T-helper 17 cell (primary cell): ENCODE measurements at places on chromosomes 4 and X.

DNA sequence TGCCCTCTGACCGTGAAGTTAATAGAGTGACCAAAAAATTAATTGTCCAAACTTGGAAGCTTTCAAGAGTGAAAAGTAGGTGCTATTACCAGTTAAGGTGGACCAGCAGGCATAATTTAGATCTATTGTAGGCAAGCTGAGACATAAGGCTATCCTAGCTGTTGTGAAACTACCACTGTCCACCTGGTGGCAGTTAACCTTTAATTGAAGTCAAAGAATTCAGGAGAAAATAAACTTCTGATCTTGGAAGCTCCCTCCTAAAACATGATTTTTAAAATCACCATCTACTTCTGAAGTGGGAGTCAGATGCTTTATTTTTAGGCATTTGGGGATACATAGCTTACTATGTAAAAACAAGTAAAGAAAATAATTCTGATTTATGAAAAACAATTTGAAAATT is 636.3 kb upstream of the HTR2C start:
- H3K4me3 ChIP-seq, result no peak overlapping the region
- no peak for DNase-seq
- no peaks in the 10 kb centered on the region for H3K27me3 ChIP-seq
- no peak overlapping the region for H3K27ac ChIP-seq
- no peaks in the 10 kb centered on the region for H3K36me3 ChIP-seq

DNA sequence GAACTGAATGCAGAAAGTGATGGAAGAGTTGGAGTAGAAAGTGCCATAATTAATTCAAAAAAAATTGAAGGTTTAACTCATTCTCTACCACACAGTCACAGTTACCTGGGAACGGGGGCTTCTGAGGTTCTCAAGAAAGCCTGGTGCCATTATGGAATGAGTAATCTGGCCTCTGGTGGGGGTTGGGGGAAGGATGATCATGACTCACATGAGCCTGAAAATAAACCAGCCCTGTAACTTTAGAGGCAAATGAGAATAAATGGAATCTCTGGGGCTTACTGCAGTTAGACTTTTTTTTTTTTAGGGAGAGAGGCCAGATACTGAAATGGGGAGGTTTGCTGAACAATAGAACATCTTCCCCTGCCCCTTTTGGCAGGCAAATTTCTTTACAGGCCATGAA is 55.3 kb downstream of the SOD3 start:
- H3K4me1 ChIP-seq, result no peaks in the 10 kb centered on the region
- no peak for DNase-seq
- no peaks in the 10 kb centered on the region for H3K27me3 ChIP-seq
- no peak overlapping the region for H3K4me3 ChIP-seq
- H3K27ac ChIP-seq, result no peak overlapping the region
- H3K36me3 ChIP-seq, result no peaks in the 10 kb centered on the region

GRCh38 chr4:176744091-176744490 is 48.6 kb downstream of the VEGFC start:
- no peaks in the 10 kb centered on the region for H3K27me3 ChIP-seq
- no peak overlapping the region for H3K27ac ChIP-seq
- DNase-seq, result no peak
- H3K36me3 ChIP-seq, result no peaks in the 10 kb centered on the region
- no peaks in the 10 kb centered on the region for H3K4me1 ChIP-seq

DNA sequence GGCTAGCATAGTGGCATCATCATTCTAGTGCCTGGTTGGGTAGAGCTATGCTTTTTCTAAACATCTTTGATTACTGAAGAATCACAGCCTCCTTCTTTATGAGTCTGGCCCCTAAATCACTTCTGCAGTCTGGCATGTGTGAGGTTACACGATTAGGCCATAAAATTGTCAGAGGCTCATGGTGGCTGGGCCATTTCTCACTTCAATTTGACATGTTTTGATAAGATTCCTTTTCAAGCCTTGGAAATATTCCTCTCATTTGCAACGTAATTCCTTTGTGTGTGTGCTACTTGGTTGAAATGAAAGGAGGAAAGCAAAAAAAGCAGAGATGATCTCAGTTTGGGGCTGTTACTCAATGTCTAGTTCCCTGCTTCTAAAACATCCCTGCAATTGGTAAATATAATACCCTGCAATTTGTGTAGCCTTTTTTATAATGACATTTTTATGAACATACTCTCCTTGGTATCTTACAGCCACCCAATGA is 6.2 kb downstream of the CCKAR start:
- no peak overlapping the region for H3K27ac ChIP-seq
- no peak for DNase-seq
- peaks cover 2% of the 10 kb centered on the region for H3K36me3 ChIP-seq
- no peaks in the 10 kb centered on the region for H3K4me1 ChIP-seq
- H3K4me3 ChIP-seq, result no peak overlapping the region

DNA sequence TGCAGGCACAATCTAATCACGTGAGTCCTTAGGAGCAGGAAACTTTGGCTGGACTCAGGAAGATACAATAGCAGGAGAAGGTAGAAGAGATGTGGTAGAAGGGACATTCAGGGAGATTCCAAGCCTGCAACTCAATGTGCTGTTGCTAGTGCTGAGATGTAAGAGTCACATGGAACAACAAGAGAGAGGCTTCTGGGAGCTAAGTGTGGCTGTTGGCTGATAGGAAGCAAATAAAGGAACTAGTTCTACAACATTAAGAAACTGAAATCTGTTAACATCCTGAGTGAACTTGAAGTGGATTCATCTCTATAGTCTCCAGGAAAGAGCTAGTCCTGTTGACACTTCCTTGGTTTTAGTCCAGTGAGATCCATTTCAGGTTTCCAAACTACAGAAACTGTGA is 1207.4 kb downstream of the ADGRL3 start:
- no peaks in the 10 kb centered on the region for H3K36me3 ChIP-seq
- no peaks in the 10 kb centered on the region for H3K4me1 ChIP-seq
- no peak for DNase-seq
- H3K4me3 ChIP-seq, result no peak overlapping the region
- no peaks in the 10 kb centered on the region for H3K27me3 ChIP-seq

DNA sequence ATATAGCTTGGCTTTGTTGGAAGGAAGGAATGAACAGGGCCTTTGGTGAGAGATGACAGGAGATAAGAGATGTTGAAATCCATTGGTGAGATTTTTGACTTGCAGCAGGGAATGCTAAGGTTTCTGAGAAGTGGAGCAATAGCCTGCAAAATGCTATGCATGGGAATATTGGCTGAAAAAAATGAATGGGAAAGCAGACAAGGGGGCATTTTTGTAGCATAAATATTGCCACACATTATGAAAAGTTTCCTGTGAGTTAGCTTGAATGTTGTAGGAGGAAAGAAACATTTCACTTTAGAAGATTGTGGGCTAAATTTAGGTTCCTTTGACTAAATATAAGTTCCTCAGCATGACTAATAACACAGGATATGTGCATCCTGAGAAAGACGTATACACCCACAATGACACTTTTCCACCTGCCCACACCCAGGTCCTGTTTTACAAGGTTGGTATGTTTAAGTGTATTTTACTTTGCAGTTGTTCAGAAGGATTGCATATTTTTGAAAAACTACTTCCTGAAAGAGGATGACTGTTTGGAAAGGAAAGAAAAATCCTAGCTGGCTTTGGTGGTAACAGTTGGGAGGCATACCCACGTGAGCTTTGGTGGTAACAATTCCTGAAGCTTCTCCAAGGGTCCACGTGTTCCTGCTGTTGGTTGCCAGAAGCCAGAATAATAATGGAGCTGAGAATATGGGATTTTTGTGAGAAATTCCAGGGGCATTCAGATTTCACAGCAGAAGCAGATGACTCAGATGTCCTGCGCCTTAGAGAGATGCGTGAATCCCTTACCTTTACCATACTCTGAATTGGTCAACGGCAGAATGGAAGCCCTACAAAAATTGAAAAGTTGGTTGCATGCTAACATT is 28.5 kb downstream of the PHEX start:
- H3K27ac ChIP-seq, result no peak overlapping the region
- H3K27me3 ChIP-seq, result no peaks in the 10 kb centered on the region
- H3K36me3 ChIP-seq, result no peaks in the 10 kb centered on the region
- no peak for DNase-seq

GRCh38 chrX:56833626-56834025 is 104.6 kb downstream of the NBDY start:
- H3K4me3 ChIP-seq, result no peak overlapping the region
- H3K27me3 ChIP-seq, result no peaks in the 10 kb centered on the region
- H3K4me1 ChIP-seq, result no peaks in the 10 kb centered on the region
- peaks cover 2% of the 10 kb centered on the region for H3K36me3 ChIP-seq

DNA sequence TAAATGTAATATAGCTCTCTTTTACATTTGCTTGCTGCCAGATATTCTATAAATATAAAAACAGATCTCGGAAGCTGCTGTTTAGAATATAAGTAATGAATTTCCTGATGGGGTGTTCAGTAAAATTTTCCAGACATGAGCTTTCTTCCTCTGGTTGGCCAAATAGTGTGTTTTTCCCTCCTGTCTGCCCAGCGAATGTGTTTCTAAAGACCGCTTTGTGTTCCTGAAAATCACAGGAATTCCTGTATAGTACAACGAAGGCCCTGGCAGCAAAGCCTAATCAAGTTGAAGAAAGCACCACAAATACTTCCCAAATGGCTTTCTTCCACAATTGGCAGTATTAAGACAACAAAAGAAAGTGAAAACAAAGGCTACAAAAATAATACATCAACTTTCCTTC is 494.1 kb downstream of the INPP4B start:
- H3K27me3 ChIP-seq, result no peaks in the 10 kb centered on the region
- H3K36me3 ChIP-seq, result no peaks in the 10 kb centered on the region
- peak overlapping the region; percentile 49 for H3K4me3 ChIP-seq
- H3K27ac ChIP-seq, result peak overlapping the region; percentile 96

- no peaks in the 10 kb centered on the region for H3K27me3 ChIP-seq
- peaks cover 19% of the 10 kb centered on the region for H3K4me1 ChIP-seq
- no peaks in the 10 kb centered on the region for H3K36me3 ChIP-seq
- H3K4me3 ChIP-seq, result no peak overlapping the region
- H3K27ac ChIP-seq, result no peak overlapping the region
These were observed 9.5 kb downstream of the XPNPEP2 start for GRCh38 chrX:129748305-129748704.

DNA sequence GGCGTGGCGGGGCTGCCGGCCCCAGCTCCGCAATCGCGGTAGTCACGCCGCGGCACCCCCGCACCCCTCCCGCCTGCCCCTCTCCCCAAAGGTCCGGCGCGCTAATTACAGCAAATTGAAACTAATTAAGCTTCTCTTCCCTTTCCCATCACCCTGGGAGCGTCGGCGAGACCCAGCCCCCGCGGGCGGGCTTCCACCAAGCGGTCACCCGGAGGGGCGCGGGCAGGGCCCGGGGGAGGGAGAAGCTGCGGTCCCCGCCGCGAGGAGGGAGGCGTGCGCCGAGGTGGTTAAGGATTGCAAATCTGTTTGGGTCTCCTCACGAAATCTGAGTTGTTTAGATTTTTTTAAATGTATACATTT is 13.1 kb downstream of the ARX start:
- peaks cover 24% of the 10 kb centered on the region for H3K27me3 ChIP-seq
- DNase-seq, result no peak
- H3K4me1 ChIP-seq, result peaks cover 15% of the 10 kb centered on the region
- H3K27ac ChIP-seq, result no peak overlapping the region
- peak overlapping the region; percentile 51 for H3K4me3 ChIP-seq
- H3K36me3 ChIP-seq, result peaks cover 2% of the 10 kb centered on the region

GRCh38 chrX:1264556-1264955 is 4.1 kb upstream of the CSF2RA start:
- no peak overlapping the region for H3K27ac ChIP-seq
- H3K36me3 ChIP-seq, result no peaks in the 10 kb centered on the region
- no peak for DNase-seq
- H3K4me1 ChIP-seq, result peaks cover 7% of the 10 kb centered on the region
- no peak overlapping the region for H3K4me3 ChIP-seq
- no peaks in the 10 kb centered on the region for H3K27me3 ChIP-seq

DNA sequence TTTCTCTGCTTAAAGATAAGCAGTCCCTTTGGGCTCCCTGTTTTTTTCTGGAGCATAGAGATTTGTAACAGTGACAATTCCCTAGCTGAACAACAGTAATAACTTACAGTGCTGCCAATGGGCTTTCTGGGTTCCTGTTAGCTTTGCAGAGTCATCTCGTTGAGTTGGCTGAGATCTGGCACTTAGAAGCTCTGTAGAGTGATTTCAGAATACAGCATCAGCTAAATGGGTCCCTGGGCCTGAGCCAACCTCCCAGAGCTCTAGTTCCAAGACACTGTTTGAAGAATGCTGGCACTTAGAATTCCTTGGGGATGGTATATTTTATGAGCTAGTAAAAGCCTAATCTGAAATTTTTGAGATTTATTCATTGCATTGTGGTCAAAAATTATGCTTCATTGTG is 43.5 kb upstream of the SERTM2 start:
- no peak overlapping the region for H3K27ac ChIP-seq
- no peak for DNase-seq
- H3K4me3 ChIP-seq, result no peak overlapping the region
